ENCODE measurements at places on chromosomes 7 and 10.

DNA sequence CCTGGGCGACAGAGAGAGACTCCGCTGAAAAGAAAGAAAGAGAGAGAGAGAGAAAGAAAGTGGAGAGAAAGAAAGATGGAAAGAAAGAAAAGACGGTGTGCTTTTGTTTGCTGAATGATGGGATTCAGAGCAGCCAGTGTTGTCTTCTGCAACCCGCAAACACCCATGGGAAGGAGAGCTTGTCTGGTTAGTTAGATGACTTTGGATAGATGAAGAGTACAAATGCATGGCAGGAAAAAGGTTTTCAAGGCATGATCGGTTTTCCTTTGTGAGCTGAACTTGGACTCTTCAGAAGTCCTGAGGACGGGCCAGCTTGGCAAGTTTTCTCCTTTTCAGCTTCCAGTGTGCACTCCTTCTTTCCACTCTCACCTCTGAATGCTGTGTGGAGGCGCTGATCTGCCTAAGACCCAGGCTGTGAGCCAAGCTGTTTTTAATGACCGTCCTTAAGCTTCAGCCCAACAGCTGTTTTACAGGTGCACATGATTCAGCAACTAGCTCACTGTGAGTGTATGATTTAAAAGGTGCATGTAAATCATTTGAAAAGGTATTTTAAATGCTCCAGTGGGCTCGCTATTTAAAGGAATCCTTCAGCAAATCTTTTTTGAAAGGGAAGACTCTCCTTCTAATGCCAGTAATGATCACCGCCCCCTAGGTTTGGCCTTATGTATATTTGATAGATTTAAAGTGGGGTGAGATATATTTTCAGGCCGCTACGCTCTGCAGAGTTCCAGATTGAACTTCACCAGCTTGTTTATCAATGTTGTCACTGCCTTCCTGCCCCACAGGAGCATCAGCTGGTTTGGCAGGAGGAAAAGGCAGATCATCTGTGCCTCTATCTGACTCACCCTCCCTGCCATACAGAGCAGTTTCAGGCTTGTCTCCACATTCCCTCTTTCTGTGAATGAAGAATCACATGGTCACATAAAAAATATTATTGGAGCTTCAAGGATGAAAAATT is 115.0 kb downstream of the PLXDC2 start:
- DNase-seq, result no peak

GRCh38 chr7:111678281-111678680 is 116.0 kb upstream of the IMMP2L start:
- DNase-seq, result no peak

DNA sequence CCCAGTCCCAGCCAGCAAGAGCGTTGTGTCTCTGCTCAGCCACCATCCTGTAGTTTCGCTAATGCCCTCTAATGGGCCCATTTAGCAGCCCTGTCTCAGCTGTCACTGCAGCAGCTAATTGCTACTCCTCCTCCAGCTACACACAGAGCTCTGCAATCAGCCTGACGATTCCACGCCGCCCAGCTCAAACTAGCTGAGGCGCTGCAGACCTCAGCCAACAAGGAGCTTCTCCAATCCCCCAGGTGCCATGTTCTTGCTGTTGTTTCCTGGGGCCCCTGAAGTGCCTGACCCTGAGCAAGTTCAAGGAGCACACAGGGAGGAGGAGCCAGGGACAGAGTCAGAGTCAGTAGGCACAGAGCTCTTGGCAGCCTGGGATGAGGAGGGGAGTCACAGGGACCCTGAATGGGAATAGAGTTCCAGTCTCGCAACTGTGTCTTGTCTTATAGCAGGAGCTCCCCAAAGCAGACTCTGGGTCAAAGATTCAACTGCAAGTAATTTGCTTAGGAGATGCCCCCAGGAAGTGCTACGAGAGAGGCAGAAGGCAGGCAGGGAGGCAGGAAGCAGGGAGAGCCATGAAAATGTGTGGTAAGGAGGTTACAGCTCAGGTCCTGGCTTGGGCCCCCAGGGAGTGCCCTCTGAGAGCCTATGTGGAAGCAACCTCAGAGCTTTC is 135.8 kb upstream of the UNC5B start:
- DNase-seq, result no peak

- DNase-seq, result no peak
Observed at GRCh38 chr10:114471906-114472876, 67.9 kb upstream of the AFAP1L2 start.

GRCh38 chr10:118243907-118244306 is 98.2 kb downstream of the FAM204A start:
- no peak for DNase-seq

DNA sequence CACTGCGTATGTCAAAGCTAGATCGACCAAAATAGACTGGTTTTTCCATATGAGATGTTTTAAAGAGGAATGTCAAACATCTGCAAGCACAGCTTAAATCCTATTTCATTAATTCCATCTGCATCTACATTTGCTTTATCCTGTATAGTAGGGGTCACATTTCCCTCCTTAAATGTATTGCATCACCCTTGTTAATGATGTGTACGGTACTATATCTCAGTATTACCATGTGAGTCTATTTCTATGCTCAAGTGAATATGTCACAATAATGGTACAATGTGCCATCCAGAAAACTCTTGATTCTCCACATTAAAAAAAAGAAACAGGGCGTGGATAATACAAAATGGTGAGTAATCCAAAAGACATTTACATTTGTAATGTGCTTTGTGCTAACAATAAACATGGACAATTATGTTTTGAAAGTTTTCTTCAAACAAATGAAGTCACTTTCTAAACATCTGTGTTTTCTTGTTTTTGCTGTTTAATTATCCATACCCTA is 56.6 kb downstream of the TWIST1 start:
- no peak for DNase-seq

DNA sequence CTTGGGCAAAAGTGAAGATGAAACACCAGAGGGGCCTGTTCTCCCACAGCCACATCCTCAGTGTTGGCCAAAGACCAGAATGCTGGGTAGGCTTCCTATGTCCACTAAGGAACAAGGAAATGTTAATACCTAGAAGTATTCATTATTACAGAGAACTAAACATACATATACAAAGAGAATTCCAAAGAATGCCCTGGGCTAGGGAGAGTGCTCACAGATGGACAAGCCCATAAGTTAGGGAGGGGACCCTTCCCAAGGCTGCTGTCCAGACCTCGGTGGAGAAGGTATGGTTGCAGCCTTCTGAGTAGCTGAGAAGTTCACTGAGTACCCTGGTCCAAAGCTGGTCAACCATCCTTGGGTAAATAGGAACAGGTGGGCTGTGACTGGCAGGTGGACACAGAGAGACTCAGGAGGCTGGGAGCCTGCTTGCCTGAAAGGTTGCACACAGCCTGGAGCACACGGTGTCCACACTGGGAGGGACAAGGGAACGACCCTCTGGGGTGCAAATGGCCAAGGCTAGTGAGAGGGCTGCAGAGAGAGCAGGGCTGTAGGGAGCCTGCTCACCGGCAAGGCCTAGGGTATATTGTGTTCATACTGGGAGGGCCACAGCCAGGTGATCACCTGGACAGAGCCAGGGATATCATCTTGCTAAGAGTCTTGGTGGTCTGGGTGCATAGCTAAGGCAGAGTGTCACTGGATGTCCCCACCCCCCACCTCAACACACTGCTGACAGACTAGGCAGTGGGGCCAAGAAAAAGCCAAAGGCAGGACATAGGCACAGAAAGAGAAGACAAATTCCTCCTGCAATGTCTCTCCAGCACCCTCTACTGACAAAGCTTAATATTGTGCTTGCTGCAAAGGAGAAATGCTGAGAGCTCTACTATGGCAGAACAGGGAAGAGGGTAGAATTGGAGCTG is 40.3 kb downstream of the CPVL start:
- DNase-seq, result peak; percentile 61

DNA sequence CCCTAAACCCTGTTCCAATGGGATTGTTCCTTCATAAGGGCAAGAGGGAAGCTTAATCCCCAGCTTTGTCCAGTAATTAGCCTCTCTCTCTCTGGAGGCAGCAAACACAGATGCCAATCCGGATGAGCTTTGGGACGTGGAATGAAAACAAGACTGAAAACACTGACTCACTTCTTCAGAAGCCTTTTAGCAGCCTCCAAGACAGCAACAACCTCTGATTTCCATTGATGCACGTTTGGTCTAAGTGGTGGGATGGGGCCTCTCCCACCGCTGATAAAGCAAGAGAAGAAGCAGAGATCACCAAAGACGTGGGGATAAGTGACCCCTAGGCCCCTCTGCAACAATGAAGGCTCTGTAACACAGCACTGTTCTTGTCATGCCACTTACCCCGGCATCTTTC is 5.8 kb upstream of the GFRA1 start:
- no peak for DNase-seq

DNA sequence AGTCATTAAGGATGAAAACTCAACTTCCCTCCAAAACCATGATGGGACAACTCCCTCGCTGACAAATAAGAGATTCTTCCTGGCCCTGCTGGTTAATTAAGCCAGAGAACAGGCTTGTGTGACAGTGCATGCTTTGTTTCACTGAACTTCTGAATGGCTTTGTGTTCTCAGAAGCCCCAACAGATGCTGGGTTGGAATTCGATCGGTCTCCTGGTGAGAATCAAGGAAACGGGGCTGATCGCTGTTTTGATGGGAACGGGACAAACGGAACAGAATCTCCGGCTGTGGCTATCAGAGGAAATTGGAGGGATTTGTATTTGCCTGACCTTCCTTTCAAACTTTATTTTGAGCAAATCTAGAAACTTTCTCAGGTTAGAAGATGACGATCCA is 145.0 kb downstream of the RNF216 start:
- DNase-seq, result peak; percentile 63

- DNase-seq, result no peak
Observed at GRCh38 chr7:132417103-132417906, 159.0 kb downstream of the PLXNA4 start.

GRCh38 chr10:101570428-101571270 is 17.4 kb downstream of the POLL start:
- DNase-seq, result no peak

DNA sequence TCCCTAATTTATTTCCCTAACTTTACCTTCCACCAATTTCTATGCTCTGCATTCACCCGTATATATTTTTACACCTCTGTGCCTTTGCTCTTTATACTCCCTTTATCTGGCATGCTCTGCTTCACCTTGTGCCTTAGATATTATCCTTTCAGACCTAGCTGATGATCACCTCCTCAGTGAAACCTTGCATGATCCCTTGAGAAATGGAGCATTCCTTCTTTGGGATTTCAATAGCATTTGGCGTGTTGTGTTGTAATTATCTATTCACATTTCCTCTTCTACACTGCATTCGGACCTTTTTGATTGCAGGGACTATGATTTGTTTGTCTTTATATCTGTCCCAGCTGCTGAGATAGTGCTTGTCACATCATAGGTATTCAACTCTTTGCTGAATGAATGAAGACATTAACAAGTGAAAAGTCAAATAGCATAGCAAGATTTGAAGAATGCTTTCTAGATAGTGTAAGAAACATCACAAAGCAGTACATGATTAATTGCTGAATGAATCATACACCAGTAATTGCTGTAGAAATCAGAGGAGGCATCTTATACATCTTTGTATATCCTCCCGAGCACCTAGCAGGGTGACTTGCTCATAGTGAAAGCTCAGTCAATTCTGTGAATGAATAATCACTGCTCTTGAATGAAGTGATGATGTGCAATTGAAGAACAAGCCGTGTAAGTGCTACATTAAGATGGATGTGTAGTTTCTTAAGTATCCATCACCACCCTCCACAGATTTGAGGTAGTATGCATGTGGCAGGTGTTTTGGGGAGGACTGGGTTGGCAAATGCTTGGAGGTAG is 2.0 kb upstream of the TM9SF3 start:
- no peak for DNase-seq

- no peak for DNase-seq
Observed at GRCh38 chr10:12655940-12656339, 306.6 kb downstream of the CAMK1D start.

DNA sequence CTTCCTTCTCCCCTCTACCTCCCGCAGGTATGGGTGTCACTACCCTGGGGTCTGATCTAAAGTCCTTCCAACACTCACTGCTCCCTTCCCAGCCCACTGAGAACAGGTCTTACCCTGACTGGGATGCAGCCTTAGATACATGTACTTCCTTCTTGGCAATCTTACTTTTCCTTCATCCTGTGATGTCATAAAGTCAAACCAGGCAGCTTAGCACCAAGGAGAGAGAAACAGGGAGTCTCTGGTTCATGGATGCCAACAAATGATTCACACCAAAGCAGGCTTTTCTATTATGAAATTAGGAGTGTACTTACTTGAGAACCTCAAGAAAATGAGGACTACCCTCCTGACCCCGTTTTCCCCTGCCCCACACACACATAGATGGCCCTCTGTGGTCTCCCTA is 111.0 kb upstream of the KMT2E start:
- no peak for DNase-seq

GRCh38 chr7:134907000-134907399 is 79.3 kb upstream of the AGBL3 start:
- DNase-seq, result no peak

- DNase-seq, result no peak
Observed at GRCh38 chr7:50138101-50138500, 45.1 kb upstream of the ZPBP start.

DNA sequence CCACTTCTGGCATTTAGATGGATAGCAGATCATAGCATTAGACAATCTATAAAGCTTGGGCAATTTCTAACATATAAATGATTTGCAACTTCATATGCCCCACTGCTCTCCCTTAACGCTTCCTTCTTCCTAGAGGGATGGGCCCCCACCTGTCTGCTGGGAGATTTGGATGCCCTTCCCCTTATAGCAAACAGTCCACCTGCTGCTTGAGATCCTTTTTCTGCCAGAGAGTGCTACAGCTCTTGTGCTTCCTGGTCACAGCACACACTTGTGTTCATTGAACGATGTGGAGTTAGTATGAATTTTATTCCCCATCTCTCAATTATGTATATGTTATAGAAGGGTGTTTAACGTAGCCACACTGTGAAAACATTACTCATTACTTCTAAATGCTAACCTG is 10.4 kb upstream of the PCGF5 start:
- no peak for DNase-seq

DNA sequence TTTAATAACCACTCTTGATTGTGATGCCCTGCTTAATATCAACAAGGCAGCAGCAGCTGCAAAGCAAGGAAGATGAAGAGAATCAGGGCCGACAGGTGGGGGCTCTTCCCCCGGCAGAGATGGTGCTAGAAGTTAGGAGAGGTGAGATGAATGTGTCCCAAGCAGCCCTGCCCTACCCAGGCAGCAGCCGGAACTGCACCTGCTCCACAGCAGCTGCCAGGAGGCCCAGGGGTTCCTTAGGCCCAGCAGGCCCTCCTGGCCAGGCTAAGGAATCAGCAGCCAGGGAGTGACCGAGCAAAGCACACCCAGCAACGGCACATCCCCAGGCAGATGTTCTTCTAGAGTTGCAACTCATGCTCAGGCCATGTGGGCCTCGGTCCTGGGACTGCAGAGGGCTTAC is 17.9 kb downstream of the AFAP1L2 start:
- DNase-seq, result no peak
